ENCODE measurements at places on chromosomes 4 and X.

DNA sequence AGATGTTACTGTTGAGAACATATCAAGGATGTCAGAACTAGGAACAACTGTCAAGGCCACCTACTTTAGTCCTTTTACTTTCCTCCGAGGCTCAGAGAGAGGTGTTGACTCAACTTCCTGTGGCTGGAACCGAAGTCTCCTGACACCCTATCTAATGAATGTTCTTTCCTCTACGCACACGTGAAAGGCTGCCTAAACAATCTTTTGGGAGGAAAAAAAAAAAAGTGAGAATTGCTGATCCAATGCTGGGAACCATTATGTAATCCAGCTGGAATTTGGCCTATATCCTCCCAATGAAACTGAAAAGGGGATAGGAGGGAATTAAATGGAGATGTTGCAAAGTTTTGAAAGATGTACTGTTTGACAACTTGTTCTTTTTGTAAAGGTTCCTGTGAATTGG lies 8.3 kb upstream of the MAP7D3 start:
- no peak for DNase-seq

- DNase-seq: no peak
Measured at GRCh38 chr4:126895988-126896570, 736.7 kb upstream of the INTU start.

DNA sequence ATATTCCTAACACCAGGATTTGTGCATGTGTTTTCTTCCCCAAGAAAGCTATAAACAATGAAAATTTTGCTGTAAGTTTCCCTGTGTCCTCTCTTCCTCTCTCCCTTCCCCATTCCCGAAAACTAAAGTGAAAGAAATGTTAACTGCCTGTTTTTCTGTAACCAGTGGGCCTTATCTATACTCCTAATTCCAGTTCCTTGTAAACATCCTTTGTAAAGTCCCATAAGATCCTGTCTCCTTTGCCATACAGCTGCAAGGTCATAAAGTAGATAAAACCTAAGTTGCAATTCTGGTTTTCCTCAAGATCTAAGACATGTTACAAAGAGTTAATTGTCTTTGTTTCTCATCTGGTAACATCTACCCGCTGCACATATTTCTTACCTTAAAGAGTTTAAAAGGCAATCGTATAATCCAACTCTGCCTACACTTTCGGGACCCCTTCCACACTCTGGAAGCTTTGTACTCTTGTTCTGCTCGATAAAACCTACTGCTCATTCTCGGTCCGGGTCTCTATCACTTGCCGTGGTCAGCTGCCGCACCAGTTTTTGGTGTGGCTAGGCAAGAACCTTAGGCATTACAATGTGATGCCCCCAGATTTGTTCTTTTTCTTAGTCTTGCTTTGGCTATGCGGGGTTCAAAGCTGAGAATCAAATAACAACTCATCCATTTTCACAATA lies 20.5 kb downstream of the UGT2B7 start:
- no peak for DNase-seq

GRCh38 chr4:168199260-168199957 lies 107.1 kb downstream of the ANXA10 start:
- no peak for DNase-seq

GRCh38 chrX:41507919-41508318 lies 60.8 kb downstream of the NYX start:
- no peak for DNase-seq

GRCh38 chr4:16117164-16117563 lies 33.3 kb upstream of the PROM1 start:
- no peak for DNase-seq

GRCh38 chrX:134607523-134607922 lies 50.7 kb downstream of the PLAC1 start:
- DNase-seq: no peak

DNA sequence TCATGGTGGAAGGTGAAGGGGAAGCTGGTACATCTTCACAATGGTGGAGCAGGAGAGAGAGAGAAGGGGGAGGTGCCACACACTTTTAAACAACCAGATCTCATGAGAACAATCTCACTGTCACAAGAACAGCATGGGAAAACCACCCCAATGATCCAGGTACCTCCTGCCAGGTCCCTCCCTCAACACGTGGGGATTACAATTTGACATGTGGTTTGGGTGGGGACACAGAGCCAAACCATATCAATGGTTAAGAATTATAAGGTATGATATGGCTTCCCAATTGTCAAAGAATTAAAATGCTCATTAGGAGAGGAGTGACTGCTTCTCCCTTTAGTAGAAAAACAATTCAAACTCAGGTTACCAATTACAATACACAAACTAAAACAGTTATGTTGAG lies 143.3 kb downstream of the PDLIM5 start:
- DNase-seq: no peak

DNA sequence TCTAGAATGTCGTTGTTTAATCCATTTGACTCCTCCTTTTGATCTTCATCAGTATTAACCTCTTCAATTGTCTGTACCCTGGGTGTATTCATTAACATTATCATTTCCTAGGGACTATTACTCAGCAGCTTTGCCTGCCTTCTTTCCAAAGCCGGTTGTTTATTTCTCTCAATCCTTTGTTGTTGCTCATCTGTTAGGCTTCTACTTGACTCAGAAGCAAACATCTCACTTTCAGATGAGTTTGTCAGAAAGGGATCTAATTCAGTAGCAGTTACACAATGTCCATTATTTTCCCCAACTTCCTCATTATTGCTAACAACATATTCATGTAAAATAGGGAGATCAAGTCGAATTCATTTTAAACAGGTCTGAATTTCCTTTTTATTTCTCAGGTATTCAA lies 22.1 kb upstream of the HSD17B10 start:
- DNase-seq: no peak

- DNase-seq: no peak
Measured at GRCh38 chr4:107376293-107376692, 340.2 kb upstream of the DKK2 start.

DNA sequence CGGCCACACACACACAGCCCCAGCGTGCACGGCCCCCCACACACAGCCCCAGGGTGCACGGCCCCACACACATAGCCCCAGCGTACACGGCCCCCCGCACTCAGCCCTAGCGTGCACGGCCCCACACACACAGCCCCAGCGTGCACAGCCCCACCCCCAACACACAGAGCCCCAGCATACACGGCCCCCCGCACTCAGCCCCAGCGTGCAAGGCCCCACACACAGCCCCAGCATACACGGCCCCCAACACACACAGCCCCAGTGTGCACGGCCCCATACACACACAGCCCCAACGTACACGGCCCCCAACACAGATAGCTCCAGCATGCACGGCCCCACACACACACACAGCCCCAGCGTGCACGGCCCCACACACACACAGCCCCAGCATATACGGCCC lies 17.6 kb downstream of the GAK start:
- no peak for DNase-seq

- no peak for DNase-seq
Measured at GRCh38 chr4:168928346-168928745, 81.7 kb downstream of the CBR4 start.

GRCh38 chr4:145709843-145710242 lies 29.9 kb downstream of the C4orf51 start:
- DNase-seq: no peak

GRCh38 chr4:89661173-89661899 lies 175.6 kb downstream of the SNCA start:
- DNase-seq: no peak

DNA sequence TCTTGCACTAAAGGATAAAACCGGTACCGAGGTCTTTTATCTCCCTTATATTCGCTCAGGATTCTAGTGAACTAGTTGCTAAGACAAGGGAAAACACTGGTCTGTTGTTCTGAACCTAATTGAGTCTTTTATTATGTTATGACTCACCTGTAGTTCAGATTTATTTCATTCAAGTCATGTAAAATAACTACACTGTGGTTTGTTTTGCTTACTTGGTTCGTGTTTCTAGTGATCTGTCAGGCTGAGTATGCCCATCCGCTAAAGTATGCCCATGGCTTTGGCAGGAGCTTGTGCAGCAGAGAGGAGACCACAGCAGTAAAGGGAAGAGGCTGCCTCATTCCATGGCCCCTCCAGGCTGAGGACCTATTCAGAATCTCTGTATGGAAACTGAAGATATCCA lies 126.1 kb downstream of the AFF1 start:
- no peak for DNase-seq

DNA sequence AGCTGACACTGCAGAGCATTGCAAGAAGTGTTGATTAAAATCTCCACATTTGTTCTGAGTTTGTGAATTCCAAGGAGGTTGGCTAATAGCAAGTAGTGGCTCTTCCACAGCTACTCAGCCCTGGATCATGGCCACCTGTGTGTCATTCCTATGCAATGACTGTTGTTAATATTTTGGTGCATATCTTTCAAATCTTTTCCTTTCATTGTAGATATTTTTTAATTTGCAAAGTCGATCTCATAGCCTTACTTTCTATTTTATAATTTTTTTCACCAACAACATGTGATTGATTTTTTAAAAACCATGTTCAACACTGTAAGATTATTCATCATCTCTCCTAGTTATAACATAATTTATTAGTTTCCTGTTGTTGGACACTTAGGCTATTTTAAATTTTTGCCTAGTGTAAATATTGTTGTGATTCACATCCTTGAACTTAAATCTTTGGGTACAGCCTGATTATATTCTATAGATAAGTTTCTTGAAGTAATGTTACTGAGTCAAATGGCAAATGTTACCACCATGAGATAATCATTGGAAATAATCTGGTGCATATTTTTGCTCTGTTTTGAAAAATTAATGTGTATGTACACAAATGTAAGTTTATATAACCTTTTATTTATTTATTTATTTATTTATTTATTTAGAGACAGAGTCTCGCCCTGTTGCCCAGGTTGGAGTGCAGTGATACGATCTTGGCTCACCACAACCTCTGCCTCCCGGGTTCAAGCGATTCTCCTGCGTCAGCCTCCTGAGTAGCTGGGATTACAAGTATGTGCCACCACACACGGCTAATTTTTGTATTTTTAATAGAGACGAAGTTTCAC lies 17.1 kb upstream of the ARHGAP10 start:
- no peak for DNase-seq

GRCh38 chr4:41963105-41963504 lies 18.5 kb upstream of the DCAF4L1 start:
- DNase-seq: no peak

- no peak for DNase-seq
Measured at GRCh38 chr4:8359193-8359592, 81.3 kb downstream of the ACOX3 start.

DNA sequence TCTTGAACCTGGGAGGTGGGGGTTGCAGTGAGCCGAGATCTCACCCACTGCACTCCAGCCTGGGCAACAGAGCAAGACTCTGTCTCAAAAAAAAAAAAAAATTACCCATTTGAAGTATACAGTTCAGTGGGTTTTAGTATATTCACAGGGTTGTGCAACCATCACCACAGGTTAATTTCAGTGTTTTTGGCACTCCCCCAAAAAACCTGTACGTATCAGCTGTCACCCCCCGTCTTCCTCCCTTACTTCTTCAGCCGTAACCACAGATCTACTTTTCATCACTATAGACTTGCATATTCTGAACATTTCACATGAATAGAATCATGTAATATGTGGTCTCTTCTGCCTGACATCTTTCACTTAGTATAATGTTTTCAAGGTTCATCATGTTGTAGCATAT lies 11.7 kb upstream of the PTTG2 start:
- DNase-seq: no peak

DNA sequence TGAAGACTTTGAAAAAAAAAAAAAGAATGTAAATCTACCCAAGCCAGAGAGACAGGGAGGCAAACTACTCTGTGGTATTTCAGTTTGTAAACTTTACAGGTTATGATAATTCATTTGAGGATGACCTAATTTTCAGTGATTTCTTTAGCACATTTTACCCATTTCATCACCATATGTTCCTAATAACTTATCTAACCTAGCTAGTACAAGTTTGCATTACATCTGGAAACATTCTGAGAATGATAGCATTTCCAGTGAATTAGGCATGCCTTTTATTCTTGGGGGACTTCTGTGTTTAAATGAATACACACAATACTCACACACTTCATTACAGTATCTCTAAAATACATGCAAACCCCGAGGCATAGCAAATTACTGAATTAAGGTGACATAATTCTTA lies 1055.5 kb downstream of the PCDH18 start:
- DNase-seq: no peak

GRCh38 chr4:14888790-14889572 lies 113.3 kb upstream of the CPEB2 start:
- DNase-seq: no peak

GRCh38 chrX:44072631-44073030 lies 99.4 kb upstream of the NDP start:
- DNase-seq: no peak

GRCh38 chr4:101222156-101222845 lies 125.0 kb downstream of the PPP3CA start:
- no peak for DNase-seq

DNA sequence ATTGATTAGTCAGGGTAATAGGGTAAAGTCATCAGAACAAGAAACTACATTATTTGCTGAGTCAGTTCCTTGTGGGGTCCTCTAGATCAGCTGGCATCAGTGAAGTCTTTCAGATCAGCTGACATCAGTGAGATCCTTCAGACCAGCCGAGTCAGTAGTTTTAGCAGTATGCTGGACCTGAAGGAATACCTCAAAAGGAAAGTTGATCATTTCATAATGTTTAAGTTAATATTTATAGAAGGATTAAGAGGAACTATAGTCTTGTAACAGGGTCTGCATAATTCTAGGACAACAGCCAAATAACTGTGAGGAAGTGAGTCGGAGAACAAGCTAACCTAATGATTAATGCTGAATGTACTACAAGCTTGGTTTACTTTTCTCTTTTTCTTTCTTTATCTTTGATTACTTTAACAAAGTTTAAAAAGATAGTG lies 958 bp upstream of the UGT2B7 start:
- DNase-seq: no peak

GRCh38 chr4:79175716-79176115 lies 150.1 kb downstream of the NAA11 start:
- no peak for DNase-seq

DNA sequence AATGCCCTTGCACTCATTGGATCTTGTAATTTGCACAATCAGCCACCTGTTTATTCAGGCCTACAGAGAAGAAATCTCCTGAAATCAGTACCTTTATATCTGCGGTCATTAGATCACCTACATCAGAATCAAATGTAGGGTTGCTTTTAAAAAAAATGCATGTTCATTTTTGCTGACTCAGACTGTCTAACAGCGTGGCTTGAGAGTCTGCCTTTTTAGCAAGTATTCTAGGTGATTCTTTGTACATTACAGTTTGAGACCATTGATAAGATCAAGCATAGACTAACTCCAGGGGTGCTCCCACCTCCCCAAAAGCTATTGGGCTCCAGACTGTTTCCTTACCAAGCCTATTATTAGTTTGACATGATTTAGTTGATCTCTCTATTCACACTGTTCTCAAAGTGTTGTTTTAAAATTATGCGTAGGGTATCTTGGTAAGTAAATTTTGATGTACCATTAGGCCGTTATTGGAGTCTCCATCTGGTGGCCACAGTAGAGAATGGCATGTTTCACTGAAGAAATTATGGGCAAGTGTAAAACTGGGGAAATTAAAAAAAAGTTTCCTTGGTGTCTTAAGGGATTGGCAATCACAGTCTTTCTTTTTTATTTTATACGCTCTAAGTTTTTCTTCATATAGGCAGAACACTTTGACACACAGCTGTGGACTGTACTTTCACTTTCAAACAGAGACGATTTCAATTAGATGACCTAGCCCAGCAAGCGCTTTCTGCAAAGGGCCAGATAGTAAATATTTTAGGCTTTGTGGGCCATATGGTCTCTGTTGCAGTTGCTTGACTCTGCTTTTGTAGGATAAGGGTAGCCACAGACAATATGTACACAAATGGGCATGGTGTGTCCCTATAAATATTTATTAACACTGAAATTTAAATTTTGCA lies 33.7 kb upstream of the MSL3 start:
- DNase-seq: no peak

GRCh38 chr4:98539299-98539698 lies 119.1 kb downstream of the TSPAN5 start:
- no peak for DNase-seq

- no peak for DNase-seq
Measured at GRCh38 chr4:72827968-72828367, 241.5 kb downstream of the COX18 start.
